ENCODE measurements at places on chromosomes 1 and 21.
A peak's percentile ranks its signal among the peaks of the same experiment; 100 is the strongest.

DNA sequence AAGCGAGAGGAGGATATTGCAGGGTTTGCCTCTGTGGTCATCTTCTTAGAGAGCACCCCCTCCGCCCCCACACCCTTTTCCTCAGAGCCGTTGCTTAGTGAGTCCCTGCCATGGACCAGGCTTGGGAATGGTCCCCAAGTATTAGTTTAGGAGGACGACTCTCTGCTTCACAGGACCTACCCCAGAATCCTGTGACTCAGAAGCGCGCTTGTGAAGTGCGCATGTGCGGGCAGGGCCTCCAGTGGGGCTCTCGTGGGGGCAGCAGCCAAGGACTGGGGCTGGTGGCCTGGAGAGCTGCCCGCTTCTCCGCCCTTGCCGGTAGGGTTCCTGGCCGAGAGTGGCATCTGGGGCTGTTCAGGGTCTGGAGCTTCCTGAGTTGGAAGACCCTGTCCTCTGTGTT is 37.3 kb upstream of the HMGN1 start:
- DNase-seq = peak; percentile 16

- no peak for DNase-seq
Observed at GRCh38 chr1:205751036-205751651, 1.2 kb upstream of the NUCKS1 start.

GRCh38 chr1:195965475-195965874 is 642.8 kb downstream of the KCNT2 start:
- DNase-seq = no peak

- no peak for DNase-seq
Observed at GRCh38 chr1:53503433-53504217, 44.4 kb downstream of the DMRTB1 start.

- DNase-seq = no peak
Observed at GRCh38 chr21:14975136-14975919, 89.5 kb downstream of the NRIP1 start.

- DNase-seq = no peak
Observed at GRCh38 chr1:45238846-45239245, 32.4 kb upstream of the ZSWIM5 start.

DNA sequence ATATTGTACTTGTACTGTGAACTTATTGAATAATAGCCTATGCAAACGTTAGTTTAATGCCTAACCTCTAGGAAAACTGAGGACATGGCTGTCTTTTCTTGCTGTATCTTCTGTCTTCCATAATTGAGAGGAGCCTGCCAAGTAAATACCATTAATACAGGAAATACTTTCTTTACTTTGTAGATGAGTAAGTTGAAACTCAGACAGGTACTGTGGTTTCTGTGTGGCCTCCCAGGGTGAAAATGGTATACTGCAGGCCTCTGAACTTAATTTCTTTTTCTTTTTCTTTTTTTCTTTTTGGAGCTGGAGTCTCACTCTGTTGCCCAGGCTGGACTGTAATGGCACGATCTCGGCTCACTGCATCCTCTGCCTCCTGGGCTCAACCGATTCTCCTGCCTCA is 208.8 kb upstream of the ADGRL4 start:
- DNase-seq = no peak
